ENCODE measurements at places on chromosomes 3 and 15. TPM values are rescaled to one million over a fixed set of nuclear protein-coding genes. Genes with fewer than 3 reads are reported as not detected.

- DNase-seq = no peak
Observed at GRCh38 chr3:71744738-71745137, 8.9 kb upstream of the GPR27 start.

DNA sequence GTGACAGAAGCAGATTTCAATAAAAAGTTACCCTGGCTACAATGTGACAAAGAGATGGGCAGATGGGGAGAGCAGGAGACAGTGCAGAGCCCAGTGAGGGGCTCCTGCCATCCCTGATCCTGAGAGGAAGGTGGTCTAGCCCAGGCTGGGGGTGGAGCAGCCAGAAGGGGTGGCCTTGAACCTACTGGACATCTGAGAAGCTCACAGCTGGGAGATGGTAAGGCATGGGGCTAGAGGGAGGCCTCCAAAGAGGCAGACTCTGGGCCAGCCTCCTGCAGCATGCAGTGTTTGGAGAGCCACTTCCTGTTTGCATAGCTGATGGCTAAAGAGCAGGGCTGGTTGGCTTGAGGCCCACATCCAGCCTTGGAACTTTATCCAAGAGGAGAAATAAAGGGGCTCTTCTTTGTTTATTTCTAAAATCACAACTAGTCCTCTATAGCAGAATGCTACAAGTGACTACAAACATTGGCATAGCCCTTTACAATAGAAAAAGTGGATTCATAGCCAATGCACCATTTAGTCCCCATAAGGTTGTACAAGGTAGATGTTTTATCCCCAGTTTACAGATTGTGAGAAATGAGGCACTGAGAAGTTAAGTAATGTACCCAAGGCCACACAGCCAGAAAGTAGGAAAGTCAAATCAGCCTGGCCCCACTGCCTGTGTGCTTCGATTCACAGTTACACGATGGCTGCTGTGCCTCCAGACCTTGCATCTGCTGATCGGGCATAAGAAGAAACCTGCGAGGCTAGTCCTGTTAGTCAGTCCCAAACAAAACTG is 4.6 kb downstream of the EFCC1 start:
- DNase-seq = no peak

GRCh38 chr3:107637416-107638183 is 114.8 kb downstream of the BBX start:
- DNase-seq = no peak

DNA sequence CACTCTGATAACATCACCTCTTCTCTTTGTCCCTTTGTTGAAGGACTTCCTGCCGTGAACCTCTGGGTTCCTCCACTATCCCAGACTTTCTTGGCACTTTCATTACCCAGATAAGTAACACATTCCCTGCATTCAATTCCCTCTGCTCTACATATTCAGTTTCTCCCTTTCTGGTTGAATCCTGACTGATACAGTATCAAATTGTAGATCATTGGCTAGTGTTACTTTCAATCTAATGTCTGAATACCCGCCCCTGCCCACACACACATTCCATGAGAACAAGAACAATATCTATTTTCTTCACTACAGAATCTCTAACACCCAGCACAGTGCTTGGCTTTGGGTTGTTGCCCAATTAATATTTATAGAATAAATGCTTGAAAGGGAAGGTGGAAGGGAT is 163.5 kb downstream of the ABHD5 start:
- no peak for DNase-seq

DNA sequence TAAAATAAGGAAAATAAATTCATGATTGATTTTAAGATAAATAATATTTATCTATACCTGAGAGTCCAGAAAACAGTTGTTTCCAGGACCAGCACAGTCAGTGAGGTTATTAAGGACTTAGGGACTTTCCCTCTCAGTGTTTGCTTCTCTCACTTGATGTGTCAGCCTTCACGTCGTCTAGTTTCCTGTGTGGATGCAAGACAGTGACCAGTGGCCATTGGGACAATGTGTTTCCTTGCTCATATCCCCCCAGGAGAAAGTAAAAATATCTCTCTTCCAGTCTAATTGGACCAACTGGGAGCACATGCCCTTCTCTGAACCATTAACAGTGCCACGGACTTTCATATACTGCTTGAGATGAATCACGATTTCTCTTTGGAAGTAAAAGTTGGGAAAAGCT is 157.8 kb upstream of the CTNNB1 start:
- no peak for DNase-seq

DNA sequence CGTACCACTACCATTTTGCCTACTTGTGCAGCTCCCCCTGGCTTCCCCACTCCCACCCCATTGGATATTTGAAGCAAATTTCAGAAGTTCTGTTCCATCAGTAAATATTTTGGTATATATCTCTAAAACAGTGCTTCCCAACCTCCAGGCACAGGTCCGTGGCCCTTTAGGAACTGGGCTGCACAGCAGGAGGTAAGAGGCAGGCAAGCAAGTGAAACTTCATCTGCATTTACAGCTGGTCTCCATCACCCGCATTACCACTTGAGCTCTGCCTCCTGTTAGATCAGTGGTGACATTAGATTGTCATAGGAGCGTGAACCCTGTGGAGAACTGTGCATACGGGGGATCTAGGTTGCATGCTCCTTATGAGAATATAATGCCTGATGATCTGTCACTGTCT is 97.2 kb upstream of the LRRFIP2 start:
- DNase-seq = no peak

DNA sequence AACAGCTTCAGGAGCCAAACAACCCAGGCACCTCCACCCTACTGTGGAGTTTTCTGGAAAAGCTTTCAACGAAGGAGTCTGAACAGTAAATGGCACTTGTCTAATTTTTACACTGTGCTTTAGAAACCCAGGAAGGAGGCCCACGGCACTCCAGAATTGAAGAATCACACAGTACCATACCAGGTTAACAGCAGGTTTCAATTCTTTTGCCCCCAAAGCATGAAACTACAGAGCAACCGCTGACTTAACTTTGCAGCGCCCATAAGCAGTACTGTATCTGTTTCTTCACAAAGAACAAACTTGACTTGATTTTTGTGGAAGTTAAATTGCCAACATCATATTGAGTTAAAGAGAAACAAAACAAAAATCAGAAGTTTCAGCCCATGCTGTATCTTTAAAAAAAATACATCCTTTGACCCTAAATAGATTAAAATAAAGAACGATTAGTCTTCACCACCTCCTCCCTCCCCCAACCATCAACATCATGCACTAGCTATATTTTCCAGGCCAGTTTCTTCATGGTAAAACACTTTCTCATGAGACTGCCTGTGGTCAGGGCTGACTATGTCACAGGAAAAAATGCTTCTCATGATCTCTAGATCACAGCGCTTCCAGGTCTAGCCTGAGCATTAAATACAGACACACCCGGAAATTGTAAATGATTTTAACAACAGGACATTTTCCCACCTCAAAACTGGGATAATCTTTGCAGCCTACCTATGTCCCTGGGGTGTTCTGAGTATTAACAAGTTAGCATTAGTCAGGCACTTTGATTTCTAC is 456.3 kb downstream of the FOXP1 start:
- DNase-seq = no peak

DNA sequence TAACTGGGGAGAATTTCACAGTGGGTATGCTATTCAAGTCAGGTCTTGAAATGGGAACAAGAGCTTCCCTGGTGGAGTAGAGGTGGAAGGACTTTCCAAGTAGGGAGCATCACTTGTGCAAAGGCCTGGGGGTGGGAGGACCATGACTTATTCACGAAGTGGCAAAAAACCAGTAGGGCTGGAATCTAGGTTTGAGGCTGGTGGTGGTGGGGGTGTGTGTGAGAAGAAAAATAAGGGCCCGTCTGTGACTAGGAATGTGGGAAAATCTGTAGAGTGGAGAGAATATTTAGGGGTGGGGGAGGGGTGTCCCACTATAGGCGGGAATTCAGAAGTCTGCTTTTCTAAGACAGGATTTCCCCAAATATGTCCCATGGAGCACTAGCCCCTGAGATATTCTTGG is 271.9 kb upstream of the TBL1XR1 start:
- no peak for DNase-seq

- DNase-seq = no peak
Observed at GRCh38 chr3:193269343-193270028, 28.5 kb downstream of the PLAAT1 start.

DNA sequence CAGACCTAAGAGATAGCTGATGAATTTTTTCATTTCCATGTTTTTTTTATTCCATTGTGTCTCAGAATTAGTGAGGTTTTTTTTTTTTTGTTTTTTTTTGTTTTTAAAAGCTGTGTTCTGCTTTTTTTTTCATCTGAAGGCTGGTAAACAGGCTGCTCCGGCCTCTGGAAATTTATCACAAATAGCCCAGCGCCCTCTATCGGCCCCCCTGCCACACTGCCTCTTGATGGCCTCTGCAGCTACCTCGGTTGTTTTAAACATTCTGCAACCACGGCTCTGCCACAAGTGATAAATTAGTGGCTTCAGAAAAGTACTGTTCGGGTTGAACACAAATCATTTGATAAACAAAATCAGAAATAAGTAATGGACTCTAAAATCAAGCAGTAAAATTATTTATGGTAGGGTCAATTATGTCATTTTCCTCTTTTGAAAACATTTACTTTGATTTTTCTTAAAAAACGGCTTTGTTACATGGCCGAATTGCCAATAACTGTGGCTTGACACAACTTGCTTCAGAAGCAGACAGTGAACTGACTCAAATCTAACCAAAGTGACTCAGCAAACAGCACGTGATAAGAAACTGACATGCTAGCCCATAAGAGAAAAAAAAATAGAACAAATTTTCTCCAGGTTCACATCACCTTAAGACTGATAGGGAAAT is 87.8 kb downstream of the RSL24D1 start:
- peak; percentile 82 for DNase-seq

GRCh38 chr3:9884555-9885165 is 4.6 kb upstream of the CIDEC start:
- peak; percentile 36 for DNase-seq

DNA sequence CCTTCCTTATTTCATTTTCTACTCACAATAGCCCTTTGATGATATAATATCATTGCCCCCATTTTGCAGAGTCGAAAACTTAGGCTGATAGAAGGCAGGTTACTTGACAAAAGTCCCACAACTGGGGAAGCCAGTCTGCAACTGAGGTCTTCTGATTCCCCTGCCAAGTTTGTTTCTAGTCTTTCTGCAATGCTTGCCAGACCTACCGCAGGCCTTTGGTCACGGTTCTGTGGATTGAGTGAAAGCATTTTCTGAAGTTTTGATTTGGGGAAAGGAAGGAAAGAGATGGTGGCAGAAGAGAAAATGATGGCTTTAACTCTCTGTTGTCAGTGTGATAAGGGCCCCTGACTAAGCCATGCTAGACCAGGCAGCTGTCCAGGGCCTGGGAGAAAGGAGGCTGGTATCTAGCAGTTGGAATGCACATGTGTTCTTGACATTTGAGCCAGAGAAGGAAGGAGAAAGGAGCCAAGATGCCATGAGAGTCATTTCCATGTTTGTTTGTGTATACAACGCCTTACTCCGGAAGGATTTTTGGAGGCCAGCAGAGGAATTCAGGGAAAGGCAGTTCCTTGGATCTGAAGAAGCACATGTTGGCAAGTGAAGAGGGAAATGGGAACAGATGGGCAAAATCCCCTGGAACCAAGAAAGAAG is 29.9 kb downstream of the FAH start:
- DNase-seq = no peak

GABRR3 gene
- not detected for total RNA-seq

PLD1 gene
- total RNA-seq = 58.5 TPM

WDR49 gene
- total RNA-seq = 1.4 TPM

PLCL2 gene
- total RNA-seq = 5.8 TPM

ZNF774 gene
- 10.4 TPM for total RNA-seq

POPDC2 gene
- 1.0 TPM for total RNA-seq

RETNLB gene
- not detected for total RNA-seq

GOLGA8B gene
- total RNA-seq = 72.5 TPM

HYAL1 gene
- 1.3 TPM for total RNA-seq
